PC-3 (cell line): ENCODE measurements at places on chromosomes 7 and 10. TPM values are rescaled to one million over a fixed set of nuclear protein-coding genes. Genes with fewer than 3 reads are reported as not detected.

DNA sequence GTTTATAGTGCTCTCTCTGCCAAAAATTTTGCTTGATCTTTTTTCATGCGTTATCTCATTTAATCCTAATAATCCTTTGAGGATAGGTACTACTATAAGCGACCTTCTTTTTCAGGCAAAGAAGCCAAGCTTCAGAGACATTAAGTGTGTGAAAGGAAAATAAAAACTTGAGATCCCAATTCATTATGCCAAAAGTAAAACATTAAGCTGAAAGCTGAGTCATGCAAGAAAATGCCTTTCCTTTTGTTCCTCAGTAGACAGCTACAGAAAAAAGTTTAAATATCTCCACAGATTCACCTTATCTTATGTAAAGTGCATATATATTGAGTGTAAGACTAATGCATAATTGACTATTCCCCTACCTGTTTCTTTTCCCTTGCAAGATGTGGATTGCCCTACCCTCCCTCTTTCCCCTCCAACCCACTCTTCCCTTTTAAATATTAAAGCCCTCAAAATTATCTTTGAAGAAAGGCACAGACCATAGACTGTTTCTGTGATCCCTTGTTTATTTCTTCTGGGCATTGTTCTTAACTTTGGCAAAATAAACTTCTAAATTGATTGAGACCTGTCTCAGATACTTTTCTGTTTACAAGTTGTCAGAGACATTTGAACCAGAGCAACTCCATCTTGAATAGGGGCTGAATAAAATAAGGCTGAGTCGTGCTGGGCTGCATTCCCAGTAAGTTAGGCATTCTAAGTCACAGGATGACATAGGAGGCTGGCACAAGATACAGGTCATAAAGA lies 1139.9 kb upstream of the LRRN3 start:
- DNase-seq = no peak

The PAX4 gene
- not detected in 2 replicates for total RNA-seq

The CYP26C1 gene
- 0.17 TPM in 1 of 2 replicates, not detected in the other for total RNA-seq

- DNase-seq = no peak
Measured at GRCh38 chr10:132578287-132578951, 40.8 kb downstream of the INPP5A start.
